ENCODE measurements at places on chromosomes 2 and 18.

DNA sequence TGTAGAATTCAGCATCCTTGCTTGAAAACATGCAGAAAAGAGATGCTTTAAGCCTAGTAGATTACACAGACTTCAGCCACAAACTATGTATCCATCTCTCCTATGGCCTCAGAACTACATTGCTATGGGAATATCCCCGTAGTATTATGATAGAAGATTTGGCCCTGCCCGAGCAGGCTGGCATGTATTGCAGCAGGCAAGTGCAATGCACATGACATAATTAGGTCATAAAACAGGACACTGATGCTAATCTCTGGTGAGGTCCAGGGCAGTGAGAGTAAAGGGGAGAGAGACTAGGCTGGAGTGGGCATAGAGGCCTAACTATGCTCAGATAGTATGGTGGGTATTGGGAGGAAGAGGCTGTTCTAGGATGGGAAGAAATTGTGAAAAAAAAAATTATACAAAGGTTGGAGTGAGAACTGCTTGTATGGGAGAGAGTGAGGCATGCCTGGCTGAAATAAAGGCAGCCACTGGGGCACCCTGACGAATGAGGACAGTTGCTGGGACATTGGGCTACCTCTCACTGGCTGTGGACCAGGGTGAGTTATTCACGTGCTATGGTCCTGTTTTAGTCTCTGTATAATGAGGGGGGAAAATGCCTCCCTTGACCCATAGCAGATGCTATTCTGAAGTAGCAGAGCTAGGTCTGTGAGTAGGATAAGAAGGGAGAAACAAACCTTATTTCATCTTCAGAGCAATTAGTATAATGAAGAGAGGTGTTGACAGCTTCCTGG, 1.6 kb upstream of the PLA2R1 start:
- no peak for DNase-seq

DNA sequence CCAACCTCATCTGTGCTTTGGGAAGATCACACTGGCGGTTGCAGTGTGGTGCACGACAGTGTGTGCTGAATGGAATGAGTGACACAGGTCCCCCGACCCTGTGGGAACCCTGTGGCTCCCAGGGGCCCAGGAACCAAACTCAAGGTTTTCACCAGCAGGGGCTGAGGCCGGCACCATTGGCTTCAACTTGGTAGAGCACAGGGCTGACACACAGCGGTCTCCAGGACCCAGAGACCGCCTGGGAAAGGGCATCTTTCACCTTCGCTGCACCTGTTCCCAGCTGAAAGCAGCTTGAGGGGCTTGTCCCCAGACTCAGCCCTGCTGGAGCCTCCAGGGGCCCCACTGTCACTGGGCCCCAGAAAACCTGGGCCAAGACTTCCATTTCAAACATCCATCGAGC, 59.0 kb upstream of the ODC1 start:
- no peak for DNase-seq

GRCh38 chr2:187775651-187776050, 221.4 kb upstream of the TFPI start:
- DNase-seq = no peak

- no peak for DNase-seq
Measured at GRCh38 chr2:240574386-240575100, 6.3 kb downstream of the RNPEPL1 start.

- no peak for DNase-seq
Measured at GRCh38 chr2:76314271-76315020, 603.7 kb upstream of the GCFC2 start.
